ENCODE measurements at places on chromosomes 4 and X.

DNA sequence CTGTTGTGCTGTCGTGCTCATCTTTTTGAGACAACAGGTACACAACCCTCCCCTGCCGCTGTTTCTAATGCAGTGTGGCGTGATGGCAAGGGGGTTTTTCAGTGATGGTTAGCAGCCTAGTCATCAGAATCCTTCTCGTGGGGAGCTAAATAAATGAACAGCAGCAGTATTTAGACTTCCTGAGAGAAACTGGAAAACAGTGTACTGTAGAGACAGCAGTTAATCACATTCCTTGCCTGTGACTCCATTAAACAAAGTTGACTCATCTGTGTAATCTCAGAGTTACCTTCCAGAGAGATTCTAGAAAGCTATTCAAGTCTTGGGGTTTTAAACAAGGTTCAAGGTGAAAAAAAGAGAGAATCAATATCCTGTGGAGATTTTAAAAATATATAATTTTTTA lies 1753.2 kb upstream of the PCDH7 start:
- DNase-seq: no peak

GRCh38 chrX:9102956-9103355 lies 69.0 kb upstream of the FAM9B start:
- no peak for DNase-seq

DNA sequence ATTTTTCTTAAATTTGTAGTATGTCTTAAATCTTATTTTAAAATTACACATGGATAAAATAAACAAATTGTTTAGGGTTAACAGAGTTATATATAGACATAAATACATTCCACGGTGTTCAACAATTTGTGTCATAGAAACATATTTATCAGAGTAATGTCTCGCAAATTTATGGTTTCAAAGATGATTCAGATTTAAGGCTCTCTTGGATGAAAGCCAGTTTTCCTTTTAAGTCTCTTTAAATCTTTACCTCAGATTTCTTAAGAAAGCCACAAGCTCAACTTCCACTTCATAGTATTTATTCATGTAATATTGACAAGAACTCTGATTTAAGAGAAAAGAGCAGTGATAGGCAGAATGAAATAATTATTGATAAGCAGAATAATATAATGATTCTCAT lies 1254.8 kb upstream of the ADGRL3 start:
- DNase-seq: no peak

DNA sequence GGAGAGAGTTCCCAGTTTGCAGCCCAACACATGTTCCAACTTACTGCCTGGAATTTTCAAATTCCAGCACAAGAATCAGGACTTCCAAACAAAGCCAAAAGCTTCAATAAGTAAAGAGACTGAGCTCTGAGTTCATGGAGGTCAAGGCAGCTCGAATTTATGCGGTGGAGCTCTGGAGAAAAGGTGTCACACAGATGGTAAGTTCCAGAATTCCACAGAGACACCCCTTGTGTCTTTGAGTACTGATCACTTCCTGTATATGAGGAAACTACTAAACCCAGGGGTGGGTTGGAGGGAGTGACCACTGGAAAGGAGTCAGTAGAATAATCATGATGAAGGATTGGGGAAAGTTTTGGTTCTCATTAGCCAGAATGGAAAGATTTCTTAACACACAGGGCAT lies 118.5 kb upstream of the GUCY1A1 start:
- DNase-seq: no peak

GRCh38 chr4:45648846-45649245 lies 475.0 kb downstream of the GABRG1 start:
- DNase-seq: no peak

GRCh38 chr4:12472087-12472486 lies 1012.1 kb downstream of the RAB28 start:
- no peak for DNase-seq

- no peak for DNase-seq
Observed at GRCh38 chr4:108559911-108560310, 60.5 kb upstream of the RPL34 start.

DNA sequence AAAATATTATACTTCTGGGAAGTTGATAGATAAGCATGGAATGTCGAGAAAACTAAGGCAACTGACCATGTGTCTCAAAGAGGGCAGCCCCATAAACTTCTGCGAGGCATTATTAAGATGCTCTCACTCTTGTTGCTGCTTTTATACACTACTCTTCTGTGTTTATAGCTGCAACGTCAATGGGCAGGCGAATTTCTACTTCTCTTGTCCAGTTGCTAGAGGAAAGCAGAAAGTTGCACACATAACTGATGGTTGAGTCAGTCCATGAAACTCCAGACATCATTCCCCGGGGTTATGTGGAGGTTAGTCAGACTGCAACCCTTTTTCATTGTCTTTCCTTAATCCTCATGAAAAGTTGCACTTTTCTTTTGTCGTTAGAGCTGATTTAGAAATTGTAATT lies 39.8 kb downstream of the VCX3B start:
- no peak for DNase-seq

DNA sequence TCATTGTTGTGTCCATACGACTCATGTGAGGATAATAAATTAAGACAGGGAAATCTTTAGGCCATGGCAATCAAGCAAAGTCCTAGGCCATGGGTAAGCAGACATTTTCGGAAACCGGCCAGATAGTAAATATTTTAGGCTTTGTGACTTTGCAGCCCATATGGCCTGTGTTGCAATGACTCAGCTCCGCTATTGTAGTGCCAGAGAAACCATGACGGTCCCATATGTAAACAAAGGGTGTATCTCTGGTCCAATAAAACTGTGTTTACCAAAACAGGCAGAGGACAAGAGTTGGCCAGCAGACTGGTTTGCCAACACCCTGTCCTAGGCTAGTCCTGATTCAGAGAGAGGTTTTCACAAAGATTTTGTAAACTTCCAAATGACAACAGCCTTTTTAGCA lies 5.0 kb downstream of the FAM114A1 start:
- no peak for DNase-seq

Data from stimulated activated CD8-positive, alpha-beta memory T cell treated with anti-CD3 and anti-CD28 coated beads, Interleukin-4, amount 100 ng/mL, for 4 hours (primary cell).